ENCODE measurements at places on chromosomes 13 and 19. TPM values are rescaled to one million over a fixed set of nuclear protein-coding genes. Genes with fewer than 3 reads are reported as not detected.

DNA sequence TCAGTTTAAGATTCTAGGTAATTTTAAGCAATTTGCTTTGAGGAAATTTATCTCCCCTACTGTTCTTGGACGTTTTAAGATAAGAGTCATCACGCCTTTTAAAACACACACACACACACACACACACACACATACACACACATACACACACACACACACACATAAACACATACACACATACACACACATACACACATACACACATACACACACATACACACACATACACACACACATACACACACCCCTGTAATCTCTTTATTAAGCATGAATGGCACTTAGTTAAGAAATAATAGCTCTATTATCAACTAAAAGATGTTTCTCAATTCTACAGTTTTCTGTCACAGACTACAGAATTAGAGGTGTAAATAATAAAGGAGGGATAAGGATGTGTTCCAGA is 49.2 kb downstream of the EFNB2 start:
- no peak overlapping the region for H3K27ac ChIP-seq
- no peaks in the 10 kb centered on the region for H3K36me3 ChIP-seq
- no peak for DNase-seq
- no peak overlapping the region for H3K4me3 ChIP-seq

CXCL17 gene
- 19.2 TPM for total RNA-seq

CGB8 gene
- total RNA-seq: not detected

DNA sequence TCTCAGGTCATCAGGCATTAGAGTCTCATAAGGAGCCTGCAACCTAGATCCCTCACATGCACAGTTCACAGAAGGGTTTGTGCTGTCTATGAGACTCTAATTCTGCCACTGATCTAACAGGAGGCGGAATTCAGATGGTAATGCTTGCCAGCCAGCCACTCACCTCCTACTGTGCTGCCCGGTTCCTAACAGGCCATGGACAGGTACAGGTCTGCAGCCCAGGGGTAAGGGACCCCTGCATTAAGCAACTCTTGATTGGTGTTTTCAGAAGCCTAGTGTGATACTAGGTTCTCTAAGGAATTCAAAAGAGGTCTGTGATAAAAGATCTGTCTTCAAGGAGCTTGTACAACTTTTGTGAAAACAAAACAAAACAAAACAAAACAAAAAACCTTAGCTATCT is 31.1 kb downstream of the CAB39L start:
- no peak overlapping the region for H3K27ac ChIP-seq
- no peaks in the 10 kb centered on the region for H3K36me3 ChIP-seq
- H3K4me3 ChIP-seq: no peak overlapping the region
- H3K27me3 ChIP-seq: no peaks in the 10 kb centered on the region
- no peaks in the 10 kb centered on the region for H3K4me1 ChIP-seq

SPC24 gene
- total RNA-seq: 1.8 TPM

PLK5 gene
- not detected for total RNA-seq

- H3K4me3 ChIP-seq: no peak overlapping the region
- no peaks in the 10 kb centered on the region for H3K27me3 ChIP-seq
- H3K4me1 ChIP-seq: no peaks in the 10 kb centered on the region
- H3K27ac ChIP-seq: no peak overlapping the region
- DNase-seq: no peak
Observed at GRCh38 chr19:42552086-42553065, 24.1 kb upstream of the CEACAM1 start.

LRRC63 gene
- total RNA-seq: not detected

B3GNT8 gene
- 3.6 TPM for total RNA-seq

- no peaks in the 10 kb centered on the region for H3K27me3 ChIP-seq
- H3K36me3 ChIP-seq: no peaks in the 10 kb centered on the region
- no peak for DNase-seq
- H3K4me1 ChIP-seq: no peaks in the 10 kb centered on the region
- H3K27ac ChIP-seq: no peak overlapping the region
- no peak overlapping the region for H3K4me3 ChIP-seq
Observed at GRCh38 chr13:35961461-35962220, 169.5 kb downstream of the DCLK1 start.

- no peak overlapping the region for H3K27ac ChIP-seq
- DNase-seq: no peak
- H3K27me3 ChIP-seq: no peaks in the 10 kb centered on the region
- no peak overlapping the region for H3K4me3 ChIP-seq
- no peaks in the 10 kb centered on the region for H3K4me1 ChIP-seq
Observed at GRCh38 chr13:43129511-43130110, 106.2 kb downstream of the DNAJC15 start.

- H3K4me1 ChIP-seq: no peaks in the 10 kb centered on the region
- no peaks in the 10 kb centered on the region for H3K27me3 ChIP-seq
- no peak overlapping the region for H3K4me3 ChIP-seq
- peaks cover 5% of the 10 kb centered on the region for H3K36me3 ChIP-seq
Observed at GRCh38 chr19:23381114-23381513, 14.2 kb downstream of the ZNF91 start.

GRCh38 chr19:19732579-19733501 is at the start of gene ZNF14:
TSS of gene ZNF14 (minus strand) at chr19:19733112. CDS start at chr19:19732958, 154 bp downstream.
- no peaks in the 10 kb centered on the region for H3K27me3 ChIP-seq
- DNase-seq: peak; percentile 97
- peak within 1 kb of the TSS; percentile 68 for H3K4me3 ChIP-seq
- peaks cover 14% of the 10 kb centered on the region for H3K4me1 ChIP-seq

GRCh38 chr19:3698974-3699740 is 1.1 kb downstream of the PIP5K1C start:
- peaks cover 13% of the 10 kb centered on the region for H3K4me1 ChIP-seq
- H3K27me3 ChIP-seq: no peaks in the 10 kb centered on the region
- H3K4me3 ChIP-seq: peak overlapping the region; percentile 67
- H3K27ac ChIP-seq: peak overlapping the region; percentile 45
- peak; percentile 42 for DNase-seq
- H3K36me3 ChIP-seq: no peaks in the 10 kb centered on the region

ZNF682 gene
- total RNA-seq: 8.6 TPM

GRCh38 chr13:34312578-34312977 is 494.6 kb downstream of the RFC3 start:
- no peaks in the 10 kb centered on the region for H3K36me3 ChIP-seq
- no peak overlapping the region for H3K4me3 ChIP-seq
- DNase-seq: no peak

ZNF331 gene
- total RNA-seq: 37.6 TPM

- no peak overlapping the region for H3K4me3 ChIP-seq
- H3K36me3 ChIP-seq: no peaks in the 10 kb centered on the region
- no peak for DNase-seq
- no peaks in the 10 kb centered on the region for H3K4me1 ChIP-seq
Observed at GRCh38 chr13:22883262-22883840, 297.4 kb upstream of the SGCG start.

DNA sequence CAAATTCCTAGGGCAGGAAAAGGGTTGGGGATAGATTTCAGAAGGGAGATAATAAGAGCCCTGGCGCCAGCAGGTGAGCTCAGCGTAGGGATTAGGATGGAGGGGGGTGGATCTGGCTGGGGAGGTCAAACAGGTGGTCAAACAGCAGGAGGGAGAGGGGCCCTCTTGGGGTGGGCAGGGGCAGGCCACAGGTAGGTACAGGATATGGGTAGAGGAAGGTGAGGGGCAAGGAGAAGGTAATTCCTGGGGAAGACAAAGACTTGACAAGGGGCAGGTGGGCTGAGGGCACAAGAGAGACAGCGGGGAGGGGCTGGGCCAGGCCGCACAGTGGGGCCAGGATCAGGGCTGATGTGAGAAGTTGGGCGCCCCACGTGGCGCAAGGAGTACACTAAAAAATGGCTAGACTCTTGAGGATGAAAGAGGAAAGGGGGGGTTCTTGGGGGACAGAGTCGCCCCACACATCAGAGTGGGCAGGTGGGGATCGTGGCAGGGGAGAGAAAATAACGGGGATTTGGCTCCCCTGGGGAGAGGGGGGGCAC is 713 bp downstream of the KRI1 start:
- peaks cover 37% of the 10 kb centered on the region for H3K4me1 ChIP-seq
- peak overlapping the region; percentile 58 for H3K4me3 ChIP-seq
- no peaks in the 10 kb centered on the region for H3K27me3 ChIP-seq
- DNase-seq: peak; percentile 39

SLITRK1 gene
- total RNA-seq: 1.6 TPM

All from body of pancreas (tissue), 4 donors.